DMS153 (cell line): ENCODE measurements at places on chromosomes 11 and 22.

- no peak for DNase-seq
Measured at GRCh38 chr22:33896575-33897447, 23.5 kb downstream of the LARGE1 start.

DNA sequence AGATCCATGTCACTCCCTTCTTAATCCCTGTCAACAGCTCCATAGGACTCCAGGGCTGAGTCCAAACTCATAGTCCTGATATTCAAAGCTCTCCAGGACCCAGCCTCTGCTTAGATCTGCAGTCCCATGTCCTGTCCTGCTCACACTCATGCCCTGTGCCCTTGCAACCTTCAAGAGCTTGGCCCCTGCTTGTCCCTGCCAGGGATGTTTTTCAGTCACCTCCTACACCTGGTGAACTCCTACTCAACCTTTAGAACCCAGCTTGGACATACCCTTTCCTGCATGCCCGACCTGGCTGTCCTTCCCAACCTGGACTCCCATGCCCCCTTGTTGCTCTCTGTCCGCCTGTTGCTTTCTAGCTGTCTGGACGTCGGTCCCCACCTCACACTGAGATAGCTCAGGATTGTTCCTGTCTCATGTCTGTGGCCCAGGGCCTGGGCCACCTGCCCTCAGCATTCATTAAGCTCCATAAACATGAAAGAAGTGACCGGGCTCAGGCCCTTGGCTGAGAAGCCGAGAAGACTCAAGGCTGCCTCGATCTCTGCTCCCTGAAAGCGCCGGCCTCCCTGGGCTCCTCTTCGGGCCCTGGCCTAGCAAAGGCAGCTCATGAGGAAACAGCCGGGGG, 48.8 kb upstream of the RTL6 start:
- no peak for DNase-seq

DNA sequence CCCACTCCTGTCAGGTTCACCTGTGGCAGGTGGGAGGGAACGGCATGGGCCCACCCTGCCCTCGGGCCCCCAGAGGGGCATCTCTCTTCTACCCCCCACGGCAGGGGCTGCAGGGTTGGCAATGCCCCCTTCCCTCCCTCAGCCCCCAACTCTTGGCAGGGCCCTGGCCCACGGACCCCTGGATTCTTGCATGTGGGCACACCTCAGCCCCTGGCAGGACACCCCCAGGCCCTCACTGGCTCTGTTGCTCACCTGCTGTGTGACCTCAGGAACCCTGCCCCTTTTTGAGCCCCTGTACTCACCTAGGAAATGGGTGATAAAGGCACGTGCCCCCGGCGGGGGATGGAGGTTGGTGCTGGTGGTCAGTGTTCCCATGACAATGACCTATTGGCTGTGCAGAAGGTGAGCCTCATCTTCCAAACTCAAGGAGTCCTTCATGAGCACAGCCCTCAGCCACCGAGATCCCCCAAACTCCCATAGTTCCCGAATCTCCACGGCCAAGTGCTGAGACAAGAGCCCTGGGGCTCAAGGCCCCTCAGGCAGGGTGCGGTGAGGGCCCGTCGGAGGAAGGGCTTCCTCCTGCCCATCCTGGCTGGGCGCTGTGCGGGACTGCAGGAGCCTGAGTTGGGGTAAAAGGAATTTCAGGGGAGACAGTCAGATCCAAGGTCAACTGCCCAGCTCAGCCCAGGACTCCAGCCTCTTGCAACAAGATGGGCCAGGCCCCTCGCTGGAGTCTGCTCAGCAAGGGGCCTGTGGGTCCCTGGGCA, 198.2 kb downstream of the IGLL1 start:
- DNase-seq: no peak

DNA sequence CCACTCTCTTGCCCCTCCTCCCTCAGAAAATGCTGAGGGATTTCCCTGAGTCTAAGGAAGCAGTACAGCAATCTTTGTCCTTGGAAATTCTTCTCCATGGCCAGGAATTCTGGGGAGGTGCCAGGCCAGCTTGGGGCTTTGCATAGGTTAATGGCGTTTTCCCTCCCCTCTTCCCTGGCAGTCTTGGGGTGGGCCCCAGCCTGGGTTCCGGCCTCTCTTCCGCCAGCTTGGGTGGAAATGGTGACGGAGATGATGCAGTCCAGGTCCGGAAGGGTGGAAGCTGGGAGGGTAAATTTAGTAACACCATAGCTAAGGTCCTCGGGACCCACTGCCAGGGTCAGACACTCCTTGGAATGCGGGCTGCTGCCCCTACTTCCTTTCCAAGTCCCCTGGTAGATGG, 5.0 kb downstream of the PHLDB1 start:
- no peak for DNase-seq

DNA sequence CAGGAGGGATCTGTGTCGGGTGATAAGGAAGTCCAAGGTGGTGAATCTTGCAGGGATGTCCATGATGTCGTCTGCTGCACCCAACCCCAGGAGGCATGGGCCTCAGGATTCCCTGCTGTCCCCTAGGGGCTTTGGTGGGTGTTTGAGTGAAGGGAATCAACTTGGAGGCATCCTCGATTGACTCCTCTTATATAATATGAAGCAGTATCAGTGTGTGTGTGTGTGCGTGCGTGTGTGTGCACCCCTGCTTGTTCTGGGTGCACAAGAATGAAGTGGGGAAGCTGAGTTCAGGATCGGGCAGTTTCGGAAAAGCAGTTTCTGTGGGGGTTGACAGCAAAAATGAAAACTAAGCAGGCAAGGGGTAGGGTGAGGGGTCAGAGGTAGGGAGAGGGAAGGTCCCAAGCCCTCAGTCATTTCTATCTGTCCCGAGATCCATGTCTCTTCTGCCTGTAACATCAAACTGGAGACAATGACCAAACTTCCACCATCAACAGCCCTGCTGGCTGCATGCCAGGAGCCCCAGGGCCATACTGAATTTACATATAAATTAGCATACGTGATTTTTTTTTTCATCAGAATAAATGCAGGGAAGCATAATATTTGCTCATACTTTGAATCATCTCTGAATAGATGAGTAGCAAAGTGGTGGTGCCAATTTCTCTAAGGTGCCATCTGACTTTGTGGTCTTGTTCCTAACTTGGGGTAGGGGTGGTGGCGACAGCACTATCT, 2.0 kb downstream of the NTM start:
- DNase-seq: no peak

DNA sequence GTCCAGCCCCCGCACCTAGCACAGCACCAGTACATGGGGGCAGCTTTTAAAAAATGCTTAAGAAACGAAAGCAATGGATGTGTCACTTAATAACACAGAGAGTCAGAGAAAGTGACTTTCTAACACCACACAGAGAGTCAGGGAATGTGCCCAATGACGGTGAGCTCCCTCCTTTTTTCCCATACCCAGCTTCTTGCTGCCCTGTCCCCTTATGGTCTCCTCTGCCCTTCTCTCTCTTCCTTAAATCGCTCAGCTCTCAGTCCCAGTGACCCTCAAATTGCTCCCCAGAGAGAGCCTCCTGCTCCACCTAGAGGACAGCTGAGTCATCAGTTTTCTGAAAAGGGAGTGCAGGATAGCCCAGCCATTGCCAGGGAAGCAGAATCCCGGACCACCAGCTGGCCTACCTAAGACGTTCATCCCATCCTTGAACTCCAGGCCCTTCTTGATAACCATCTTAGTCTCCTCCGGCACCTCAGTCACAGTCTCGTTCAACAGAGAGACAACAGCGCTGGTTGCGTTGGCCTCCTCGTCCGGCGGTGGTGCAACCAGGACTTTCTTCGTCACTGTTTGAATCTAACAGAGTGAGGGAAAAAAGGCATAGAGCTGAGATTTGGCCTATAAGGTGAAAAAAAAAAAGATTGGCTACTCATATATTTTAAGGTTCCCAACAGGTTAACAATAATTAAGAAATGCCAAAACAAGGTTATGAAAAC, 113.5 kb downstream of the SLC1A2 start:
- no peak for DNase-seq

DNA sequence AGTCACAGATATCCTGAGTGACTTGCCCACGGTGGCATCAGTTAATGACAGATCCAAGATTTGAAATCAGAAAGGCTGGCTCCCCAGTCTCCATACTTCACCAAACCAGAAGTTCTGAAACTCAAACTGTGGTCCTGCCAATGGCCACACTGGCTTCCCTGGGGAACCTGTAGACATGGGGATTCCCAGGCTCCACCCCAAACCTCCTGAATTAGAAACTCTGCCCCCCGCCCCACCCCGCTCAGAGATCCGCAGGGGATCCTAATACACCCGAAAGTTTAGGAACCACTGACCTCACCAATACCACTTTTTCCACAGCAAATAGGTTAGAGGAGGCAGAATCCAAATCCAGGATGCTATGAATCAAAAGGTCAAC, 15.3 kb downstream of the RTN4RL2 start:
- no peak for DNase-seq

GRCh38 chr11:13135385-13136271, 126.5 kb downstream of the RASSF10 start:
- DNase-seq: peak; percentile 73

DNA sequence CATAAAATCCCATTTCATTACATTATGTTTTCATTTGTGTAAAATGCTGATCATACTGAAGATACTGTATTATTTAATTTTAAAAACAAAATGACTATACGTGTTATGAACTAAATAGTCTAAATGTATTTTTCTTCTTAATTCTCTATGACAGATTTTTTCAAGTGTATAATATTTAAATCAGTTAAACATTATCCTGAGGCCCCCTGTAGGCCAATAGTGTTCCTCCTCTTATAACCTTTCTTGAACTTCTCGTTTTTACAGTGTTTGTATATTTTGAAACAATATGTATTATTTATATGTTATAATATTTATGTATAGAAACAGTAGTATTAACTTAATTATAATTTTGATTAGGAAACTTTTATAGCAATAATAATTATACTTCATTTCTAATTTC, 151.1 kb upstream of the CHORDC1 start:
- no peak for DNase-seq

GRCh38 chr22:38411016-38411415, 44.0 kb downstream of the KCNJ4 start:
- DNase-seq: no peak

DNA sequence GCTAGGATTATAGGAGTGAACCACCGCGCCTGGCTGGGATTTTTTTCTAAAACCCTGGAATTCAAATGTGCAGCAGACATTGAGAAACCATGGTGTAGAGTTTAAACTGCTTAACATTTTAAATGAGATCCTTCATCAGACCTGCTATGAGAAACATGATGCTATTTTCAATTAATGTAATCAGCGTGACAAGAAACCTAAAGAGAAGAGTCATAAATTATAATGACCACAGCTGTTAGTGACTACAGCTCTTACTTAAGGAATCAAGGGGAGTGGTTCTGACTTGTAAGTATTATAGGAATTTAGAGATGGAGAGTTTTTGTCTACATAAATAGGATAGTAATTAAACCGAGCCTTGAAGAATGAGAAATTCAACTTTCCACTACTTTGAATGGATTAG, 170.6 kb downstream of the BARX2 start:
- no peak for DNase-seq

DNA sequence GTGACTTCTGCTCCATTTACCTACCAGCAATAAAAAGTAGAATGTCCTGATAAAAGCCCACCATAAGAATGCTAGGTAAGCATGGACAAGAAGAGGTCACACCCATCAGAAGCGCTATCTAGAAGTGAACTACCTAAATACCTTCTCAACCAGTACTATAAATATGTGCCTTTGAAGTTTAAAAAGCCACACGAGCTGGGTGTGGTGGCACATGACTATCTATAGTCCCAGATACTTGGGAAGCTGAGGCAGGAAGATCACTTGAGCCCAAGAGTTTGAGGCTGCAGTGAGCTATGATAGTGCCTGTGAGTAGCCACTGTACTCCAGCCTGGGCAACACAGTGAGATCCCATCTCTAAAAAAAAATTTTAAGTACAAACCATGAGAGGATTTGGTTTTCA, 66.7 kb downstream of the PACSIN2 start:
- no peak for DNase-seq

DNA sequence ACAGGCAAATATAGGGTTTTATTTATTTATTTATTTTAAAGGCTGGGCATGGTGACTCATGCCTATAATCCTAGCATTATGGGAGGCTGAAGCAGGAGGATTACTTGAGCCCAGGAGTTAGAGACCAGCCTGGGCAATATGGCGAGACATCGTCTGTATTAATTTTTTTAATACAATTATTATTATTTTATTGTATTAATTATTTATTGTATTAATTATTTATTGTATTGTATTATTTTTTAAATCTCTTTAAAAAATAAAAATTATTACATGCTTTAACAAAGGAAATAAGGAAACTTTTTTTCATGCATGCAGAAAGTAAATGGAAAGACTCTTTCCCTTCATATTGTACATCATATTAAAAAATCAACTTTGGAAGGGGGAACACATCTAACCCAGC, 3.5 kb downstream of the SCN3B start:
- DNase-seq: no peak

GRCh38 chr22:32665676-32666075, 135.8 kb upstream of the TIMP3 start:
- no peak for DNase-seq

- no peak for DNase-seq
Measured at GRCh38 chr22:49925525-49926128, 7.2 kb downstream of the CRELD2 start.

DNA sequence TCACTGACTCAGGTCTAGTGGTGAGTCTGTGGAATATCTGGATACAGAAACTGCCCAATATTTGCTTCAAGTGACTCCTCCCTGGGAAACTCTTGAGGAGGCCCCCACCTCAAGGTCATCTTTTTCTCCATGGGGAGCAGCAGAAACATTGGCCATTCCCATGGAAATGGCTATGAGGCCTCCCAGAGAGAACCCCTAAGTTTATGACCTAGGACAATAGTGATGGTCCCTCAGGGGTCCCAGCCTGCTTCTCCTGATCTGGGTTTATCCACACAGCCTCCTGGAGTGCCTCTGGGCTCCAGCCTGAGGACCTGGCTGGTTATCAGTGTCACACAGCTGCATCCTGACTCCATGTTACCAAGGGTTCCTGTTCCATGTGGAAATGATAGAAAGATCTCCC, 131.2 kb downstream of the ZNF280B start:
- no peak for DNase-seq

DNA sequence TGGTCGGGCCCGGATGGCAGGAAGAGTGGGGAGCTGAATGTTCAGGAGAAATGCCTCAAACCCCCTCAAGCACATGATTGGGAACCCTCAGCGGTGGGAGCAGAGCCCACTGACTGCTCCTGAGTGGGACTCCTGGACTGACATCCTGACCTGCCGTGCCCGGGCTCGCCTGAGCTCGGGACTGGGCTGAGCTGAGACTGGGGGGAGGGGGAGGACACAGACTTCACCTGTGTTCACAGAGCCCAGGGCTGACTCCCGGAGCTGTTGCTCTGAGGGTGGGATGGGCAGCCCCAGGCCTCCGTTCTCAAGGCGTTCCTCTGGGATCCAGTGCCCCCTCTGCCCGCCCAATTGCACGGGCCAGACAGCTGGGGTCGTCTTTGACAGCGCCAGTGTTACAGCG, 24.6 kb downstream of the DAGLA start:
- no peak for DNase-seq

GRCh38 chr22:25000686-25001085, 48.2 kb downstream of the KIAA1671 start:
- no peak for DNase-seq
